ENCODE measurements at places on chromosomes 6 and 20.
A peak's percentile ranks its signal among the peaks of the same experiment; 100 is the strongest.

DNA sequence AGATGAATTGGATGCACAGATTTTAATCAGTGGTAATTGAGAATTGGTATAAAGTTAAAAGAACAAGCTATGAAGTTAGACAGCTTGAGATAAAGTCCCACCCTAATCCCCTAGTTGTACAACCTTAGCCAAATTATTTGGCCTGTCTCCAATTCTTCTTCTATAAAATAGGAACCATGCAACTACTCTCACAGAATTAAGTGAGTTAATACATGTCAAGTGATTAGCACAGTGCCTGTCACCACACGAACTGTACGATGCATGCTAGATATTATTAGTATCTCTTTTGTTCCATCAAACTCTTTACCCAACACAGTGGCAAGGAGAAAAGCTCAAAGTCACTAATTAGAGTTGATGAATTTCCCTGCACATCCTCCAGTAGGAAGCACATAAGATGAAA lies 44.7 kb downstream of the MBOAT1 start:
- DNase-seq = no peak

GRCh38 chr6:44471271-44471981 lies 83.9 kb downstream of the CDC5L start:
- DNase-seq = no peak

GRCh38 chr20:2837221-2837960 lies 3.1 kb downstream of the PCED1A start:
- no peak for DNase-seq

GRCh38 chr6:56616967-56617366 lies 25.7 kb downstream of the DST start:
- no peak for DNase-seq

- DNase-seq = no peak
These were observed 63.4 kb downstream of the PRDM1 start for GRCh38 chr6:106149472-106150069.

- DNase-seq = no peak
These were observed 236.9 kb downstream of the ATXN1 start for GRCh38 chr6:16524380-16524707.

- DNase-seq = peak; percentile 51
These were observed 26.1 kb downstream of the TTLL2 start for GRCh38 chr6:167350731-167351655.

DNA sequence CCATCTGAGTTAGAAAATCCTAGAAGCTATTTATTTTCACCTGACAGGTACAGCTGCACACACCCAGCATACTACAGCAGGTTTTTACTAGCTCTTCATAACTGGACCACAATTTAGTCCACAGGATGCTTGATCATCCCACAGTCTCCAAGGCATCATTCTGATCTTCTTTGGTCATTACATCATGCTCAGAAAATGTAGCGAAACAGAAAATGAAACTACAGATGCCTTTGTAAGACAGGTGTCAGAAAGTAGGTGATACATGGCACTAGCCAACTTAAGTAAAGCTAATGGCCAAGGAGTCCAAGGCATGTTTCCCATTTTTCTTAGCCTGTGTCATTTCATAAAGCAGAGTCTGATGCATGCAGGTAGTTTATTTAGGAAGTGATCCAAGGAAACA lies 102.3 kb downstream of the HTR1B start:
- no peak for DNase-seq

GRCh38 chr6:65117817-65118409 lies 589.1 kb downstream of the EYS start:
- DNase-seq = no peak

GRCh38 chr6:111747396-111747795 lies 125.9 kb downstream of the FYN start:
- DNase-seq = no peak

- DNase-seq = no peak
These were observed 69.8 kb downstream of the DZANK1 start for GRCh38 chr20:18397030-18397429.

DNA sequence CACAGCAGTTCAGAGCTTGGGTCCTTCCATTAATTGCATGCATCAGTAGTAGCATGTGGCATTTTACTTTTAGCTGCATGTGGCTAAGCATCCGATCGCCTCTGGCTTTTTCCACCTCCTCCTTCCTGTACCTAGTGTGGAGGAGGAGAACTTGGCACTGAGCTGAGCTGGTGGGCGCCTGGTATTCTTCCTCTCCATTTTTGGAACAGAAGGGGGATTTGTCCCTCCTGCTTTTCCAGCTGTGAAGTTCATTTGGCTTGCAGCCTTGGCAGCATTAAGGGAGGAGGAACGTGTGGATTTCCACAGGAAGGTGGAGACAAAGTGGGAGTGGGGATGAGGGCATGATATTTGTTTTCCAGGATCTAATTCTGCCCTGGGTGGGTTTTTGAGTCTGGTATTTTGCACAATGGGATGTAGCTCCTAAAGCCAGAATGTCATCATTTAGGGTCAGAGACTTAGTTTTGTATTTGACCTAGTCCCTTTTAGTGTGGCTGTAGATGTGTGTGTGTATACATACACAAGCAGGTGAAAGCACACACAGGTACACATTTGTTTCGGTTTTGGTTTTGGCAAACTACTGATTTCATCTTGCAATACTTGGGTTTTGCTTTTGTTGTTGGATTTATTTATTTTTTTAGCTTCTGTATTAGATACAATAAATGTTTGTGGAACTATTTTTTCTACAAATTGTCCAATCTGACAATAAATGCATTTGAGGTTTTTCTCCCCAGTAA lies 90.0 kb downstream of the SASH1 start:
- DNase-seq = no peak

DNA sequence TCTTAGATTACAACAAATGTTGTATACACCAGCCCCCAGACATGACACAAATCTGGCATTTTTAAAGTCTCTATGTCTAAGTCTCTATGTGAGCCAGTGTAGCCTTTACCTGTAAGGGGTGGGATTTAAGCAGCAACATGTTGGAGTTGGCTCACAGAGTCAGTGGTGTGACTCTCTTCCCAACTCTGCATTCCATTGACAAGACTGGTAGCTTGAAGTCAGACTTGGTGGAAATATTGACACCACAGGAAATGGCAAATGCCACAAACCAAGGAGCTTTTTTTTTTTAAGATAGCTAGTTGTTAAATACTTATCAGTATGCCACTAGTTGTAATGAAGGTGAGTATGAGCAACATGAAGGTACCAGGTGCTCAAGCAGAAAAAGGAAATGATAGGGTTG lies 103.1 kb upstream of the SMLR1 start:
- DNase-seq = no peak

DNA sequence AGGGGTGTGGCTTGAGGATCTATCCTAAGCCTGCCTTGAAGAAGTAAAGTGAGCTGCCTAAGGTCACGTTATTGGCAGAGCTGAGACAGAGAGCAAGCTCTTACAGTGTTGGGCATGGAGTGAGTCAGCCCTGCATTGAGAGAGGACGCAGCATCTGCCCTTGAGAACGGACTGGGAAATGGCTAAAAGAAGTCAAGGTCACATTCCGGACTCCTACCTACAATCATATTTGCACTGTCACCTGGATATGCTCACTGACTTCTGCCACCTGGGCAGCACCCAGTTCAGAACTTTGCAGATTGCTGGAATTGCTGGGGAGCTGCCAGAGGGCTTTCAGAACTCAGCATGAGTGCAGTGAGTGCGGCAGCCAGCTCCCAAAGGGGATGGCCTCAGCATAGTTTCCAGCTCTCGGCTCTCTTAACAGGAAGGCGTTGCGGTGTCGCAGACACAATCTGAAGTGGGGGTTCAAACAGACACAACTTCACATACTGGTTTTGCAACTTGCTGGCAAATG lies 199.3 kb upstream of the SGK1 start:
- peak; percentile 64 for DNase-seq

DNA sequence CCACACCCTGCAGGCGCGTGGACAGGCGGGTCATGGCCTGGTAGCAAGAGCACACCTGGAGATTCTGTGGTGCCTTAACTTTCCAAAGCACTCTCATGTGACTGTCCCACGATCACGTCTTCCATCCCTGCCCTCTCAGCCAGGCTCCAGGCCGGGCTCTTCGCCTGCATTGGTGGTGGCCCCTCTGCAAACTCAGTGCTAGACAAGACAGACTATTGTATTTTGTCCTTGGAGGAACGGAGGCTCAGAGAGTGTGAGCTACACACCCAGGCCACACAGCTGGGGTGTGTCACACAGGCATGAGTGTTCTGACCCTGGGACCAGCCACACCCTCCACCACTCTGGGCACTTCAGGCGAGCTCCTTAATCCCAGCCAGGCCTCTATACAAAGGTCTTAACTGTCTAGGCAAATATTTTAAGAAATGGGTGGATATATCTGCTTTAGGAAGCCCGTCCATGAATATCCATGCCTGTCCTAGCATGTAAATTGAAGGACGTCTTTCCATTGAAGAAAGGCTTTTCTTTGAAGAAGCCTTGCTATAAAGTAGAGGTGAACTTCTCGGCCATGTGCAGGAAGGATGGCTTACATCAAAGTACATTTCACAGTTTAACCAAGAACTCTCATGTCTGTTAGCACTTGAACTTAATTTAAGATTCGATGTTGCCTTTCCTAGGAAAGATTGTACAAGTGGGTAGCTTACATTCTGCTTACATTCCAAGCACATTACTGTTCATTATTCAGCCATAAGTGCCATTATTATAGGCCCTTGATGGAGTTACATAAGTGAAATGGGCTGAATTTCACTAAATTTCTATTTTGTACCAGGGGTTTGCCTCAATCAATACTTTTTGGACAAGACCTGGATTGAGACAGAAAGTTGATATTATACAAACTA lies 263.9 kb downstream of the DLL1 start:
- DNase-seq = peak; percentile 54

- no peak for DNase-seq
These were observed 24.3 kb upstream of the ZNF217 start for GRCh38 chr20:53617791-53618489.

DNA sequence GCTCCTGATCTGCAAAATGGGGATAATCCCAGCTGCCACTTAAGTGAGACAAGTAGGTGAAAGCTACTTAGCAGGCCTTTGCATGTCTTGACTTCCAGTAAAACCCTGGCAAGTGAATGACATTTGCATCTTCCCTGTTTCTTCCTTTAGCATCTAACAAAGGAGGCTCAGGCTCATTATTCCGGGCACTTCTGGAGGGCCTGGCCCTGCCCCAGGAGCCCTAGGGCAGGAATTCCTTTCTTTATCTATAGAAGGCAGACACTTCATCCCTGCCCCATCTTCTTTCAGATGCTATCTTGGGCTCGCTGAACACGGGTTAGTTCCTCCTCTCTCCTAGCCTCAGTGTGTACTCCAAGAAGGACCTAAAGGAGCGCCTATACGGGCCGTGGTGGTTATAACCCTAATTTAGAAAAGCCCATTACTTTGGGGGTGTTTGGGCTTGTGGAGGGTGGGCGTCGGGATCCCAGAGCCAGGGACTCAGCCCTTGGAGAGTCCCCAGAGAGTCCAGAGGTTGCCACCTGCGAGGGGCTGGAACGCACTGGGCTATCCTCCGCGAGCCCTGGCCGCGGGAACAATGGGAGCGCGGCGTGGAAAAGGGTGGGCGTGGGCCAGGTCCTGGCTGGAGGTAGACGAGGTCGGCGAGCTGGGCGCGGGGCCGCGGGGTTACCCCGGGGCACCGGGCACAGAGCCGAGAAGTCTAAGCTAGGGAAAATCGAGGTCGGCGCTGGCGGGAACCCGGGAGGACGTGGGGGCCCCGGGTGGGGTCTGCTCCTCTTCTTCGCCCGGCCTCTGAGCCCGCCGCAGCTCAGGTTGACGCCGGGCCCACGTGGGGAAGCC lies 62.8 kb upstream of the EPB41L1 start:
- DNase-seq = no peak

- no peak for DNase-seq
These were observed 232.9 kb downstream of the SYNE1 start for GRCh38 chr6:152404086-152404857.

DNA sequence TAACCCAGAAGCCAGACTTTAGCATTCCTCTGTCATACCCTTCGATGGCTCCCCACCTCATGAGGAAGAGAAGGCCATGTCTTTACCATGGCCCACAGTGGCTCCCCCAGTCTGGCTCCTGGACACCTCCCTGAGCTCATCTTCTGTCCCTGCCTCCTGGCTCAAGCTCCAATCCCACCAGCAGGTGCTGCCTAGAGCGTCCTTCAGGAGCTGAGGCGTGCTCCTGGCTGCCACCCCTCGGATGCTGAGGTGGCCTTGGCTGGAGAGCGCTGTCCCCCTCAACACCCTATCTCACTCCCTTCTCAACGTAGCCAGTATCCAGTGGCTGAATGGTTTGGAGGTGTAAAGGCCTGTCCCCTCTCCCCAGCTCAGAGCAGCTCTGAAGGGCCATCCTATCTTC lies 47.4 kb upstream of the RANBP9 start:
- DNase-seq = no peak

GRCh38 chr6:7150381-7151064 lies 42.8 kb downstream of the RREB1 start:
- DNase-seq = no peak

DNA sequence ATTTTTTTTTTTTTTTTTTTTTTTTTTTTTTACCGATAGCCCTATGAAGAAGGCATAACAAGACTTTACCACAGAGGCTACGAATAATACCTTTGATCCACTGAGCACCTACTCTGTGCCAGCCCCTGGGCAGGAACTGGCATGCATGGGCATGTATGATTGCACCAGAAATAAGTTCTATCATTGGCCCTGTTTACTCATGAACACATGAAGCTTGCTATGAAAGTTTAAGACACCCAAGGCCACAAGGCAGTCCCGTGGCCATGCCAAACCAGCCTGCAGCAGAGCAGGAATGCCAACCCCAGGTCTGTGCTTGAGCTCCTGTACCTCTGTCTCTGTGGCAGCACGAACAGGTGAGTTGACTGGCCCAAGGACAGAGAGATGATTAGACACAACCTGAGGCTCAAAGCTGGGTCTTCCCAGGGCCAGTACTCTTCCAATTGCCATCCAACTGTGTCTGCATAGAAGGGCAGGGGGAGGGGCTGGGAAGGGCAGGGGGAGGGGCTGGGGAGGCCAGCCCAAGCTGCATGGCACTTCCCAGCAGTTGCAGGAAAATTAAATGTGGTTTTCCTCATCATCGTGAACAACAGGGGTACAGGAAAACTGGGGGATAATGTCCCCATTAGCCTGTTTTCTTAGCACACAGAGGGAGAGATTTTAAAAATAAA lies 63.5 kb downstream of the LRFN2 start:
- DNase-seq = no peak

DNA sequence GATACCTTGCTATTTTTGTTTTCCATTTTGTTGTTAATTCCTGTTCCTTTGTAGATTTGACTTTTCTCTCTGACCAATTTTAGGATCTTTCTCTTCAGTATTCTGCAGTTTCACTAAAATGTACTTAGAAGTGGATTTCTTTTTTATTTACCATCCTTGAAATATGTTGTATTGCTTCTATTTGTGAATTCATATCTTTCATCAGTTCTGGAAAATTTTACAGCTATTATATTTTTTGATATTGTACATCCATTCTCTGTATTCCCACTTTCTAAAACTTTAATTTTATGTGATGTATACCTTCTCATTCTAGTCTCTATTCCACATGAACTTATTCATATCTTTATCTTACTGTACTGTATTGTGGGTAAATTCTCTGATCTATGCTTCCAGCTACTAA lies 9.7 kb upstream of the ALDH8A1 start:
- DNase-seq = no peak

GRCh38 chr6:168671028-168671862 lies 230.3 kb downstream of the SMOC2 start:
- no peak for DNase-seq
